ENCODE measurements at places on chromosomes 1 and 21. TPM values are rescaled to one million over a fixed set of nuclear protein-coding genes. Genes with fewer than 3 reads are reported as not detected.
A peak's percentile ranks its signal among the peaks of the same experiment; 100 is the strongest.

GRCh38 chr21:41055266-41055665 is 112.7 kb upstream of the BACE2 start:
- no peak for DNase-seq
- peaks cover 15% of the 10 kb centered on the region for H3K27me3 ChIP-seq
- no peaks in the 10 kb centered on the region for H3K36me3 ChIP-seq
- H3K4me1 ChIP-seq, result no peaks in the 10 kb centered on the region
- no peak overlapping the region for H3K27ac ChIP-seq
- no peak overlapping the region for H3K4me3 ChIP-seq

- no peaks in the 10 kb centered on the region for H3K27me3 ChIP-seq
- H3K4me3 ChIP-seq, result no peak overlapping the region
- H3K27ac ChIP-seq, result peak overlapping the region; percentile 53
- no peak for DNase-seq
- no peaks in the 10 kb centered on the region for H3K36me3 ChIP-seq
Measured at GRCh38 chr1:172117800-172118199, 276.5 kb downstream of the DNM3 start.

Gene NOS1AP
- total RNA-seq, result 0.12 TPM

- H3K27me3 ChIP-seq, result no peaks in the 10 kb centered on the region
- no peak overlapping the region for H3K4me3 ChIP-seq
- H3K4me1 ChIP-seq, result peaks cover 8% of the 10 kb centered on the region
- H3K27ac ChIP-seq, result no peak overlapping the region
- DNase-seq, result no peak
- no peaks in the 10 kb centered on the region for H3K36me3 ChIP-seq
Measured at GRCh38 chr1:27348861-27349783, 7.3 kb downstream of the SYTL1 start.

Gene OR2M3
- not detected for total RNA-seq

DNA sequence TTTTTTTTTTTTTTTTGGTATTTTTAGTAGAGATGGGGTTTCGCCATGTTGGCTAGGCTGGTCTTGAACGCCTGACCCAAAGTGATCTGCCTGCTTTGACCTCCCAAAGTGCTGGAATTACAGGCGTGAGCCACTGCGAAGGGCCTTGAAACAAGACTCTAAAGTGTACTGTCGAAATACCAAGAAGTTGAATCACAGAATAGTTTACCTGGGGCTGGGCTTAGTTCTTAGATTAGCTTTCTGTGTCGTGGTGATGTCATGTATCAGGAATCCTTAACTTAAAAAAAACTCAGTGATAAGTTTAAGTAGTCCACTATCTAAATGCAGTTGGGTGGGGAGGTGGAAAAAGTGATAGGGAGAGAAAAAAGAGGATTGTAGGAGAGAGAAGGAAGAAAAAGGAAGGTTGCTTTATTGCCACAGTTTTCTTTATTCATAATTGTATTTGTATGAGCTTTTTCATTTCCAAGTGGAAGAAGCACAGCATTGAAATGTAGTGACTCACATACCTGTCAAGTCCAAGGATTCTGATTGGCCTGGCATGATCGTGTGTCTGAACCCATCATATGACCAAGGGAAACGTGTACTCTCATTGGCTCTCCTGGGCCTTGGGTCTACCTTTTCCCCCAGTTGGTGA is 13.4 kb downstream of the ITSN1 start:
- no peak overlapping the region for H3K27ac ChIP-seq
- DNase-seq, result no peak

- H3K36me3 ChIP-seq, result peaks cover 8% of the 10 kb centered on the region
- peaks cover 10% of the 10 kb centered on the region for H3K27me3 ChIP-seq
- peaks cover 21% of the 10 kb centered on the region for H3K4me1 ChIP-seq
- no peak overlapping the region for H3K4me3 ChIP-seq
- no peak for DNase-seq
Measured at GRCh38 chr1:114270282-114270681, 116.6 kb upstream of the SYT6 start.

DNA sequence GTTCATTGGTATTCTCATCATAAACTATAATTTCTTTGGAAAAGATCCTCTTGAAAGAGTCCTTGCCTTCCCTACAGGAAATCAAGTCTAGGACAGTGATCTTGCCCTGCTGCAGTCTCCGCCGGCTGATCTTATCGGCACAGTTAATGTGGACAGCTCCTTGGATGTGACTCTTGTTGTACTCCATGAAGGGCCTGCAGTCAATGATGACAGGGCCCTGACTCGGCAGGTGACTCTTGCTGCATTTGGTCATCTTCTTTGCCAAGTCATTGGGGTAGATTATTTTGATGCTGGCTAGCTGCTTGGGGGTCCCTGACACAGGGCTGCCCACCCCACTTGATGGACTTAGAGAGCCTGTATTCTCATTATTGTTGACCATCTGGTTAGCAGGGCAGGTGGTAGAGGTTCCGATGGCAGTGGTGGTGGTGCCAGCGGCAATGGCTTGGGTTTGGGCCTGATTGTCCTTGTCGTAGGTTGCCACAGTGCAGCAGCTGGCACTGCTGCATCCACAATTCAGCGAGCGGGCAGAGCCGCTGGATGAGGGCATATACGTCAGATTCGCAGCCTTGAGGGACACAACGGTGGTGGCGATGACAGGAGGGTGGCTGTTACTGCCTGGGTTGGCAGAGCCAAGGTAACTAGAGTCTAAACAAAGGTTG is 2.7 kb downstream of the DUSP10 start:
- H3K27me3 ChIP-seq, result no peaks in the 10 kb centered on the region
- H3K4me1 ChIP-seq, result peaks cover 32% of the 10 kb centered on the region
- H3K27ac ChIP-seq, result no peak overlapping the region
- H3K4me3 ChIP-seq, result no peak overlapping the region

Gene DIRAS3
- total RNA-seq, result not detected

- H3K4me1 ChIP-seq, result no peaks in the 10 kb centered on the region
- no peak for DNase-seq
- H3K36me3 ChIP-seq, result no peaks in the 10 kb centered on the region
- H3K4me3 ChIP-seq, result no peak overlapping the region
- H3K27me3 ChIP-seq, result no peaks in the 10 kb centered on the region
Measured at GRCh38 chr21:28160378-28160777, 832.3 kb downstream of the LTN1 start.

DNA sequence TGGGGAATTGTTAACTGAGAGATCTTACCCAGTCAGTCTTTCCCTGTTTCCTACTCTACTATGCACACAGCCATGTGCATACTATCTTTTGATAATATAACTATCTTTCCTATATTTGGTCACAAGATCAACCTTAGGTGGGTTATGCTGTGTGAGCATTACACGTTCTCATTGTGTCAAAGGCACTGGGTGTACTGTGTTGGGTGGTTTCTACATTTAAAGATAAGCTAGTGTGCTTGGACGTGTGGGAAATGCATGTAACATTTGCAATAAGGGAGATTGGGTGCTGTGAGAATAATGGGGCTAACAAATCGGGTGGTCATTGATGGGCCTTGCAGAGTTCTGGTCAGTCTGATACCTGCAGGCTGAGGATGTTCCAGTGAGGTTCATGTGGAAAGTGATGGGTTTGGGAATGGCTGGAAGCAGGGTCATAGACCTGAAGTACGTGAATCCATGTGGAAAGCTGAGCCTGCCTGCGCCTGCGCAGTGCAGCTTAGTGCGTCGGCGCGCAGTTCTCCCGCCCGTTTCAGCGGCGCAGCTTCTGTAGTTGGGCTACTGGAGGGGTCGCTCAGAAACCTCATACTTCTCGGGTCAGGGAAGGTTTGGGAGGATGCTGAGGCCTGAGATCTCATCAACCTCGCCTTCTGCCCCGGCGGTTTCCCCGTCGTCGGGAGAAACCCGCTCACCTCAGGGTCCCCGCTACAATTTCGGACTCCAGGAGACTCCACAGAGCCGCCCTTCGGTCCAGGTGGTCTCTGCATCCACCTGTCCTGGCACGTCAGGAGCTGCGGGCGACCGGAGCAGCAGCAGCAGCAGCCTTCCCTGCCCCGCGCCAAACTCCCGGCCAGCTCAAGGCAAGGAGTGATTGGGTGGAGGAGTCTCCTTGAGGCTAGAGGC is at the start of gene MSH4:
TSS of gene MSH4 (plus strand) at position 507 of the 897 bp plus-strand sequence. CDS start at position 611, 104 bp downstream.
- DNase-seq, result no peak
- H3K27me3 ChIP-seq, result no peaks in the 10 kb centered on the region
- peaks cover 37% of the 10 kb centered on the region for H3K36me3 ChIP-seq

GRCh38 chr1:160576884-160577283 is 2.4 kb downstream of the CD84 start:
- DNase-seq, result no peak
- H3K4me1 ChIP-seq, result peaks cover 86% of the 10 kb centered on the region
- H3K36me3 ChIP-seq, result peaks cover 4% of the 10 kb centered on the region
- H3K4me3 ChIP-seq, result peak overlapping the region; percentile 76
- H3K27ac ChIP-seq, result peak overlapping the region; percentile 77
- no peaks in the 10 kb centered on the region for H3K27me3 ChIP-seq

Gene C1orf74
- 3.0 TPM for total RNA-seq

GRCh38 chr1:235781807-235782206 is 84.9 kb downstream of the LYST start:
- DNase-seq, result no peak
- no peak overlapping the region for H3K27ac ChIP-seq

GRCh38 chr21:46660505-46660904 is 25.0 kb downstream of the PRMT2 start:
- H3K4me3 ChIP-seq, result no peak overlapping the region
- DNase-seq, result no peak
- no peak overlapping the region for H3K27ac ChIP-seq
- H3K36me3 ChIP-seq, result peaks cover 22% of the 10 kb centered on the region

Gene CORT
- total RNA-seq, result 0.45 TPM

Gene HES3
- total RNA-seq, result not detected

Gene TSTD1
- total RNA-seq, result 10.5 TPM

Gene YARS1
- total RNA-seq, result 228 TPM

- no peak overlapping the region for H3K27ac ChIP-seq
- H3K4me1 ChIP-seq, result no peaks in the 10 kb centered on the region
- H3K4me3 ChIP-seq, result no peak overlapping the region
Measured at GRCh38 chr1:97270508-97271307, 549.1 kb downstream of the PTBP2 start.

Gene RGS16
- 33.0 TPM for total RNA-seq

- no peak overlapping the region for H3K27ac ChIP-seq
- no peaks in the 10 kb centered on the region for H3K27me3 ChIP-seq
- no peak for DNase-seq
Measured at GRCh38 chr1:225830841-225831240, 20.9 kb downstream of the EPHX1 start.

DNA sequence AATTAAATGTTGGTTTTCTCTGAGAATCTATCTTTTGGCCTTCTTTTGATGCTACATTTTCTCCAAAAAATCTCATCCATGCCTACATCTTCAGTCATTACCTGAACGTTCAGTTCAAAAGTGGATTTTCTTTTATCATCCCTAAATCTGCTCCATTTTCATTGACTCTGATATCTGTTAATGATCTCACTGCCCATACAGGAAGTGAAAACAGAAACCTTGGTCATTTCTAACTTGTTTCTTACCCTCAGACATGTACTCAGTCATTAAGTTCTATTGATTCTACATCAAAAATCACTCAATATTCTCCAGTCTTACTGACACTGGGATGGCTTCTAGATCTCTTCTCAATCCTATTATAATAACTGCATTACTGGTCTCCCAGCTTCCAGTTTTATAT is 22.7 kb downstream of the PRKACB start:
- no peaks in the 10 kb centered on the region for H3K27me3 ChIP-seq
- DNase-seq, result no peak
- H3K4me1 ChIP-seq, result peaks cover 64% of the 10 kb centered on the region
- H3K36me3 ChIP-seq, result peaks cover 4% of the 10 kb centered on the region
- H3K27ac ChIP-seq, result peak overlapping the region; percentile 79

GRCh38 chr1:172971241-172971640 is 79.5 kb downstream of the TNFSF18 start:
- H3K4me1 ChIP-seq, result peaks cover 16% of the 10 kb centered on the region
- DNase-seq, result no peak
- H3K36me3 ChIP-seq, result no peaks in the 10 kb centered on the region
- no peaks in the 10 kb centered on the region for H3K27me3 ChIP-seq
- peak overlapping the region; percentile 67 for H3K27ac ChIP-seq

Gene PLA2G2F
- not detected for total RNA-seq

GRCh38 chr1:30226648-30227047 is 496.7 kb downstream of the MATN1 start:
- H3K27ac ChIP-seq, result no peak overlapping the region
- no peaks in the 10 kb centered on the region for H3K27me3 ChIP-seq

DNA sequence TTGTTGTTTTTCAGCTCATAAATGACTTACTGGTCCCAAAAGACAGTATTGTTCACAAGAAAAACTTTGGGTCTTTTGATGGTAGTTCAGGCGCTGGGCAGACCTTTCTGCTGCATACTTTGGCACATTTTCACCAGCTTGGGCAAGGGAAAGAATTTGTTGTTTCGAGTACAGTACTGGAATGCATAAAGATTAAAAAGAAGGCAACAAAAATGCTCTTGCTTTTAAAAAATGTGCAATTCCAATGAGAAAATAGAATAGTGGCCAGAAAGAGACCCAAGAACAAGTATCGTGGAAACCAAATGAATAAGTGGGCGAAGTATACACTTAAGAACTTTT is 56.0 kb downstream of the CLIC6 start:
- no peaks in the 10 kb centered on the region for H3K36me3 ChIP-seq
- H3K27me3 ChIP-seq, result peaks cover 12% of the 10 kb centered on the region
- H3K4me1 ChIP-seq, result peaks cover 11% of the 10 kb centered on the region
- no peak overlapping the region for H3K4me3 ChIP-seq
- H3K27ac ChIP-seq, result no peak overlapping the region
- DNase-seq, result no peak

Gene SPATA21
- not detected for total RNA-seq

GRCh38 chr1:226661965-226662364 is 77.1 kb downstream of the ITPKB start:
- H3K4me3 ChIP-seq, result peak overlapping the region; percentile 68
- H3K4me1 ChIP-seq, result peaks cover 84% of the 10 kb centered on the region
- no peaks in the 10 kb centered on the region for H3K27me3 ChIP-seq
- no peaks in the 10 kb centered on the region for H3K36me3 ChIP-seq

DNA sequence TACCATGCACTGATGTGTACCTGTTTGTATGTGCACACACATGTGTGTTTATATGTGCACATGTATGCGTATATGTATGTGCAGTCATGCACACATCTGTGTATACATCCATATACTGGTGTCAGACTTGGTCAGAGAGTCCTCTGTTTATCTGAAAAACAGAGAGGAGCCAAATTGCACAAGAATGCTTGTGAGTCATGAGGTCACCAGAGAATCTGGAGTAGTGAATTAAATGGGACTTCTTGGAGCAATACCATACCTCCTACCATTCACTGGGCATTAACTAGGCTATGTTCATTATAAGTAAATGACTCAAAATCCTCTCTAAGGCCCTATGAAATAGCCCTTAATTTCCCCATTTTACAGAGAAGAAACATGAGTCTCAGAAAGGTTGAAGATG is 272.1 kb upstream of the C1orf87 start:
- no peaks in the 10 kb centered on the region for H3K4me1 ChIP-seq
- no peaks in the 10 kb centered on the region for H3K36me3 ChIP-seq
- H3K27ac ChIP-seq, result no peak overlapping the region
- H3K27me3 ChIP-seq, result no peaks in the 10 kb centered on the region
- no peak for DNase-seq

DNA sequence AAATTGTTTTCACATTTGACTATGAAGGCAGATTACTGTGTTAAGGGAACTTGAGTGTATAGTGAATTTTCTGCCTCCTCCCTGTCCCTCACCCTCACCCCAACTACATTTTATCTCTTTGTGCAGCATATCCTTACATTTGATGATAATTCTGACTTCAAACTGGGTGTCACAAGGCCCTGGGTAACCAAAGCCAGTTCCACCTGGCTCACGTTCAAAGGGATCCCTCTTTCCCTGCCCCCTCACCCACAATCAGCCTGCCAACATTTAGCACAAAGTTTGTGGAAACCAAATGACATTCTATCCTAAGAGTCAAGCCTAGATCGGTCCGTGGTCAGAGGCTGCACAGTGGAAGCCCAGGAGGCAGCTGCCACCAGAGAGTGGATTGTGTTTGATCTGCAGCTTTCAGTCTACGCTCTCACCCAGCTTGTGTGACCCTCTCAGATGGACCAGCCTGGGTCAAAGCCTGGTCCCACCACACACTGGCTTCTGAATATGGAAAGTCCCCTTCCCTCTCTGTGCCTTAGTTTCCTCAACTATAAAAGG is 10.3 kb downstream of the KIAA0040 start:
- no peak overlapping the region for H3K4me3 ChIP-seq
- H3K27me3 ChIP-seq, result no peaks in the 10 kb centered on the region

Gene C1orf87
- total RNA-seq, result not detected

Gene CASZ1
- 17.8 TPM for total RNA-seq
